ENCODE measurements at places on chromosomes 4 and X.

- no peak for DNase-seq
Measured at GRCh38 chr4:152731997-152732396, 47.5 kb downstream of the TIGD4 start.

DNA sequence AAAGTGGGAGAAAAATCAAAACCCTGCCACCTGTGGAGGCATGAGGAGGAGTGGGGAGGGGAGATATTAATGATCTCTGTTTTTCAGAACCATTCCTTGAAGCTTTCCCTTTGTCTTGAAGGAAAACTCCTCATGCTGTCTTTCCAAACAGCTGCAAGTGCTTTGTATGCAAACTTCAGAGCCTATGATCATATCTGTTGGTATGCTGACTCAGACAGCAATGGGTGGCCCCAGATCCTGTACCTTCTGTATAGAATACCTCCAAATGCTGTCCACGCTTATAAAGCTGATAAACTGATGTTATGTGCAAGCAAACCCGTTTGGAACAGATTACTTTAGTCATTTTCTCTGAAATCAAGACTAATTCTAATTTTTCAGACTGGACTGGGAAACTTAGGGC lies 31.9 kb downstream of the BMP15 start:
- no peak for DNase-seq

GRCh38 chr4:108531461-108531860 lies 88.9 kb upstream of the RPL34 start:
- DNase-seq, result no peak

GRCh38 chrX:38900719-38901118 lies 99.5 kb downstream of the MID1IP1 start:
- no peak for DNase-seq

DNA sequence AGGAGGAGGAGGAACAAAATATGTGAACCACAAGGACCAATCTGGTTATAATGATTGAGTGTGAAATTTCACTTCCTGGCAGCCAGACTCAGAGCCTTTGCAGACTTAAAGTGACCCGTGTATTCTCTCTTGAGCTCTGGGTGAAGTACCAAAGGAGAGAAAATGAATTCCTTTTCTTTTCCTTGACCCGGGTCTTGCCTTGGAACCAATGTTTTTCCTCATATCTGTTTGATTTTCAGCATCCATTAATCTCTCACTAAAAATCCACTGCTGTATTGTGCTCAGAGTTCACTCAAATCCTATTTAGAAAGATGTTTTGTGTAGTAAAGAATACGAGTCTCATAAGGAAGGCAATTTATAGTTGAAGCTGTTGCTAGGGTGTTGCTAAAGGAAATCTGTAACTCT lies 78.3 kb upstream of the C1QTNF7 start:
- no peak for DNase-seq

- DNase-seq, result no peak
Measured at GRCh38 chr4:151473521-151474097, 64.6 kb downstream of the FHIP1A start.

DNA sequence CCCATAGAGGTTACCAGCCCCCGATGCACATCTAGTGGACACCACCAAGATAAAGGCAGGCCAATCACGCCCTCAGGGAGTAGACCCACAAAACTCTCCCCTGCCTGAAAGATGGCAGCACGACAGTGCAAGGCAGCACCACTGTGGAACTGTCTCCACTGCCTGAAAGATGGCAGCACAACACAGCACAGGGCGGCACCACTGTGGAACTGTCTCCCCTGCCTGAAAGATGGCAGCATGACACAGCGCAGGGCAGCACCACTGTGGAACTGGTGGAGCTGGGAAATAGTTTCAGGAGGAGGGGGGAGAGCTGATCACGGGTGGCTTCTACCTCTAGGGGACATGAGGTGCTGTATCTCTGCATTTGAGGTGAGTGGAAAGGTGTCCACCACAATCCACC lies 340.4 kb upstream of the FRG1 start:
- no peak for DNase-seq

- no peak for DNase-seq
Measured at GRCh38 chrX:25275159-25275558, 259.4 kb upstream of the ARX start.

- no peak for DNase-seq
Measured at GRCh38 chr4:147678796-147679549, 5.0 kb downstream of the PRMT9 start.

- DNase-seq, result no peak
Measured at GRCh38 chrX:106168107-106168506, at the start of gene PWWP3B. Gene PWWP3B, plus strand, starts transcription at chrX:106168305. Its CDS starts 37,128 bp downstream, at chrX:106205433.

GRCh38 chrX:97372001-97372766 lies 488.5 kb downstream of the RPA4 start:
- DNase-seq, result no peak

GRCh38 chrX:154056770-154057241 lies 37.1 kb upstream of the IRAK1 start:
- DNase-seq, result no peak

GRCh38 chr4:1640190-1640589 lies 43.9 kb downstream of the FAM53A start:
- no peak for DNase-seq

GRCh38 chrX:18468599-18468998 lies 43.2 kb downstream of the CDKL5 start:
- DNase-seq, result no peak

- no peak for DNase-seq
Measured at GRCh38 chr4:44869222-44869882, 143.0 kb upstream of the GNPDA2 start.

- no peak for DNase-seq
Measured at GRCh38 chrX:124863303-124863702, 456.4 kb upstream of the TEX13C start.

DNA sequence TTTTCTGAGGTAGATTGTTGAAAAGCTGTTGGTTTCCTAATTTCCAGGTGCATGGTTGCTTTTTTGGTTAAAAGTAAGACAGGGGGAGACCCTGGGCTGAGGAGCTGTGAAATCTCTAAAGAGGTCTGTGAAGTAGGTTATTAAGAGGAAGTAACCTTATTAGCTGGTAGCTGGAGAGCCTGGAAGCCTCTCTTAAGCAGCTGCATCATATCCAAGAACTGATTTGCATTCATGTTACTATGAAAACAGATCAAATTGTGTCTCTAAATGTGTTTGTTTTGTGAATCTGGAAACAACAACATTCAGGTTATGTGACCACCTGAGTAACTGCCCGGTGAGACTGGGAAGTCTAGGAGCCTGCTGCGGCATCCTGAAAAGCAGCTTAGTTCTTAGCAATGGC lies 54.1 kb downstream of the ARHGAP10 start:
- no peak for DNase-seq

- DNase-seq, result no peak
Measured at GRCh38 chr4:102169345-102169744, 175.9 kb downstream of the SLC39A8 start.

- DNase-seq, result peak; percentile 24
Measured at GRCh38 chr4:113682730-113683537, 78.6 kb downstream of the CAMK2D start.

DNA sequence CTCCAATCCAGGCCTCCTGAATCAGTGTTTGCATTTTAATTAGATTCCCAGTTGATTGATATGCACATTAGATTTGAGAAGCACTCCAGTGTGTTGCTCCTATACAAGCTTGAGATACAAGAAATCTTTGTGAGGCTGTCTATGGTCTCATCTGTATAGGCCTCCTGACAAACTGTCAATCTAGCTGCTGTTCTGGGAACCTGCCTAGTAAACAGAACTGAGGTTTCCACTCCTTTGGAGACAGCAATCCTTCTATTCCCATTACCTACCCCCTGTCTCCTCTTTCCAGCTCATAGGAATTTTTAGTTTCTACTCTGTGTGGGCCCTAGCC lies 306.1 kb upstream of the EMCN start:
- no peak for DNase-seq

DNA sequence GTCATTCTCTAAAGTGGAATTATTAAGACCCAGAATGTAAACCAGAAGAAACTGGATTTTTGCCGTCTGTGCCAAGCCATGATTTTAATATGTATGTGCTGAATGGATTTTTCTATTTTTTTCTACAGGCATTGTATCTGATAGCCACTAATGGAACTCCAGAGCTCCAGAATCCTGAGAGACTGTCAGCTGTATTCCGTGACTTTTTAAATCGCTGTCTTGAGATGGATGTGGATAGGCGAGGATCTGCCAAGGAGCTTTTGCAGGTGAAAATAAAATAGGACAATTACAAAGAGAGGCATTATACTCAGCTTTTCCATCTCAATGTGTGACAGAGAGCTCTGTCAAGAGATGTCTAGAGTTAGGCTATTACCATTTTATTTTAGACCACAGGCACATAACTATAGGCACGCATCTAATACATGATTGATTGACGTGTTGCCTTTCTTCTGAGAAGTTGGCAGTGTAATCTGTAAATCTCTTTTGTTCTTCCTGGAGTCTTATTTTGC lies 53.9 kb downstream of the CAPN6 start:
- DNase-seq, result no peak

GRCh38 chrX:39320165-39320564 lies 518.9 kb downstream of the MID1IP1 start:
- DNase-seq, result no peak

- DNase-seq, result no peak
Measured at GRCh38 chr4:141660880-141661279, 24.5 kb downstream of the IL15 start.

DNA sequence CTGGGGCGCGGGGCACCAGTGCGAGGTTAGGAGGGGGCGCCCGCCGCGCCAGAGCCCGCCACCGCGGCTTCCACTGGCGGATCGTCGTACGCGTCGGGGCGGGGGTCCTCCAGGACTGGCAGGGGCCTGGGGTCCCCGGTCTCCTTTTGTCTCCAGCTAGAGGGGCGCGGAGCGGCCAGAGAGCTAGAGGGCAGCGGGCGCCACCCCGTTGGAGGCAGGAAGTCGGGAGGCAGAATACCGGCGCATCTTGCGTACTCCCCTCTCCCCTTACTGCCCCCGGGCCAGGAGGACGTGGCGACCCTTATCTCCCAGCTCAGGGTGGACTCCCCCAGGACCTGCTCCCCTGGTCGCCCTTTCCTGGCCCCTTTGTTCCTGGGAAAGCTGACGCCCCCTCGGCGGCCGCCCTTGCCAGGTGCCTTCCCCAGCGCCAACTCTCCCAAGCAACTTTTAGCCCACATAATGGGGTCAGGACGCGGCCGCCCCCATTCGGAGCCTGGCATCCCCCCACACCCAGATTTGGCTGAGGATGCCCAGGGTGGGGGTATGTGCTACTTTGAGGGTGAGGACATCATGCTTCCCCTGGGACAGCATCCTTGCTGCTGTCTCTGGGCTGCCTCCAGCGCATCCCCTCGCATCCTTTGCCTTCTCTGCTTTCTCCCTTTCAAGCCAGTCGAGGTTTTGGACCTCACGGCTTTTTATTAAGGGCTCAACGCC lies 933 bp downstream of the CNKSR2 start:
- DNase-seq, result no peak

DNA sequence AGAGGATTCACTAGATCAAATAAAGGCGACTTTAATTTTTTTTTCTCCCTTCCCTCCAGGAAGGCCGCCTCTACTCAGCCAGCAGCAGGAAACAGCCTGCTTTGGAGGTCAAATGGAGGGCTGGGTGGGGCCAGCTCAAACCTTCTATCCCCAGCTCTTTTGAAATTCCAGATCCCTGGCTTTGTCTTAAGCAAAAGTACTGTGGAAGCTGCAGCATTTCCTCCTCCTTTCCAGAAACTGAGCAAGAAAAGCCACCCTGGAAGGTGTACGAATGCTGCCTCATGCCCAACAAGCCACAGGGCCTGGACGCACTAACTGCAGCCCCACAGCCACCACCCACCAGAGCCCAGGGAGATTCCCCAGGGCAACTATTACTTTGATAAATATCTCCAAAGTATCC lies 55.1 kb upstream of the ZCCHC13 start:
- no peak for DNase-seq

GRCh38 chr4:26267087-26267486 lies 53.7 kb upstream of the RBPJ start:
- DNase-seq, result no peak

GRCh38 chr4:77025643-77026321 lies 50.0 kb downstream of the CCNI start:
- DNase-seq, result no peak

DNA sequence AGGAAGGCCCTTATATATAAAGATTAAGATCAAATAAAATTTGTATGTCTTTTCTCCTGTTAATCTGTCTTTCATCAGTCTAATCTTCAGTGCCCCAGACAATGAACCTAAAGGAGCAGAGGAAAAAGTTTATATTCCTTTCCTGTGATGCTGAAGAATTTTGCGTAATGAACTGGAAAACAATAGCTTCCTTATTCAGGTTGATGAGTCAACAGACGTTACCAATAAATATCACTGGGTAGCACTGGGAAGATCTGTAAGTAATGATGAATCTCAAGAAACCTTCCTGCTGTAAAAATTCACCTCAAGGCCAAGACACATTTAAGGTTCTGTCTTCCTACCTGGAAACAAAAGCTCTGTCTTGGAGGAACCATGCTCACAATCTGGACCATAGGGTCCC lies 25.5 kb downstream of the CDKN2AIP start:
- no peak for DNase-seq

GRCh38 chr4:167020410-167020809 lies 213.9 kb downstream of the SPOCK3 start:
- no peak for DNase-seq

DNA sequence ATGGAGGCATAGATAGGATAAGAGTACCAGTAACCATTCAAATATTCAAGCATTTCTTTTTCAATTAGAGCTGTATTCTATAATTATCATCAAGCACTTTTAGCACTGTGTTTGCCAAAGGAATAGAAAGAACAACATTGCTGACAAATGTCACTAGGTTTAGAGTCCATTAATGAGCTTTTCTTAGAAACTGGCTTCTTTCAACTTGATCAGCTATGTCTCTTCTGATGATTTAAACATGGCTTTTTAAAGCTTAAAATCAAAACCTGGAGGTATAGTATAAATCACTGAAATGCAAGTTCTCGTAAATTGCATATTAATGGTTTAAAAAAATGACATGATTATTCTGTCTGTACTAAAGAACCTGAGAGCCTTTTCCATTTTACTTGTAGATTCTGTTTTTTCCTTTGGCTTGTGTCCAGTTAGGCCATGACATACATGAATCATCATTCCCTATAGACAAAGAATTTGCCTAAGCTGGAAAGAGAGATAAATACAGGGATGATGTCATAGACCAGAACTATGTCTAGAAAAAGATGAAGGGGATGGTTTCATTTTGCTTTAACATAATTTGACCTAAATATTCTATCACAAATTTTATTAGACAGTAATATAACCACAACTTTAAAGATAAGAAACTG lies 340.1 kb upstream of the CTSO start:
- no peak for DNase-seq
